CD8-positive, alpha-beta T cell (primary cell): ENCODE measurements at places on chromosomes 4 and X.

GRCh38 chr4:2934813-2935761, 28.1 kb downstream of the NOP14 start:
- peak; percentile 99 for DNase-seq

DNA sequence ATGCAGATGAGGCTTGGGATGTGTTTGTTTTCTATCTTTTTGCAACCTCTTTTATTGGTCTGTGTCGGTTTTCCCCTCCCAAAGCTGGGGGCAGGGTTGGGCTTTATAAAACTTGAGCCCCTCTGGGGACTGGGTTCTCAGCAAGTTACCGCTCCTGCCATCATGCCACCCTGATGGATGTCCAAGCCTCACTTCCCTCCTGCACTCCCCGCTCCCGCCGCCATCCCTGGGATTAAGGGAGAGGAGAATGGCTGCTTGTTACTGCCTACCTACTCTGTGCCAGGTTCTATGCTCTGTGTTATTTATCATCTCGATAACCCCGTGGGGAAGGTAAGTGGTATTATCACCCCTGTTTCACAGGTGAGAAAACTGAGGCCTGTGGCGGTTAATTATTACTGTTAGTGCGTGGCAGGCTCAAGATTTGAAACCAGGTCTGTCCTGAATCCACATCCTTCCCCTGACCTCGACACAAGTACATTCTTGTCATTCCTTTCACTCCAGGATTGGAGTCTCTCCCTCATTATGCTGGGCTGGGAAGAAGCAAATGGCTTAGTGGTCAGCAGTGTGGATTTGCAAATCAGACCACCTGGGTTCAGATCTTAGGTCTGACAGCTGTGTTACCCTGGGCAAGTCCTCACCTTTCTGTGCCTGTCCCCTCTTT, 4.5 kb downstream of the UBA1 start:
- no peak for DNase-seq

DNA sequence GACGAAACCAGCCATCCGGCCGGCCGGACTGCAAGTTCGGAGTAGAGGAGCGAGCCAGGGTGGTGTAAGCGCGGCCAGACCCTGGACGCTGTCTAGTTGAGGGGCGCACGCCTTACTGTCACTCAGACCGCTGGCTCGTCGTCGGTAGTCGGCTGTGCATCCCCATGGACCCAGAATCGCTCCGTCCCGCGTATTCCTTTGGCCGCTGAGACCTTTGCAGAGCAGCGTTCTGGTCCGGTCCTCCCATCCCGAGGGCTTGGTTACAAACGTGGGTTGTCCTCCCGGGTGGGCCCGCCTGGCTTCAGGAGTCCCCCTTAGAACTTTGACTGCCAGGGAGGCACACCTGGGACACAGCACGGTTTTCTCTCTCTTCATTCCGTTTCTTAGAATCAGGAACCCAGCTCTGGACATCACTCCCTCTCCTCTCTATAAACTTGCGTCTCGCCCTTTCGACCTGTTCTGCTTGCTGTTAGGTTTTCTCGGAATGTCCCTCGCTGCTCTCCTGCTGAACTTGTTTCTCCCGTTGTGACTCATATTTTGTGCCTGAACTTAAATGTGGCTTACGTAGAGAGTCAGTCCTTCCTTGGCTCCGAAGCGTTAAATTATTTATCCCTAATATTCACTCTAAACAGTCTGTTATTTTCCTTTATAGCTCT, 672 bp downstream of the PGM2 start:
- no peak for DNase-seq

- no peak for DNase-seq
These were observed 8.8 kb upstream of the AMMECR1 start for GRCh38 chrX:110326712-110327111.

GRCh38 chr4:74317616-74318246, 9.5 kb downstream of the EPGN start:
- DNase-seq = no peak

GRCh38 chrX:137352101-137352660, 213.7 kb upstream of the ZIC3 start:
- no peak for DNase-seq

- DNase-seq = no peak
These were observed 106.3 kb upstream of the ANXA10 start for GRCh38 chr4:167986044-167986443.

DNA sequence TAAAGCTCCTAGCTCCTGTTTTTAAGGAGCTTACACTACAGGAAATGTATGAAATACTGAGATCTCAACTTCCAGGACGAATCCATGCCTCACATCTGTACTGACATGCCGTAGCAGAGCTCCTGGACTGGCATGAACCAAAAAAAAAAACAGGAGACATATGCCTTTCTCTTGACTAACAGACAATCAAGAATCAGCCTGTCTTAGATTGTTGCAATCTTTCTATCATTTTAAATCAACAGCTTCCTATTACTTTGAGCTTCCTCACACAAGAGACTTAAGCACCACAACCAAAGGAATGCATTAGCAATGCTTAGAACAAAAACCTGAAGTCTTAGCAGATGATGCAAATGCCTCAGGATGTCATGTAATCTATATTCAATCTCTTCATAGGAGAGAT, 34.7 kb upstream of the AREG start:
- DNase-seq = no peak

- DNase-seq = no peak
These were observed 71.0 kb downstream of the AFF1 start for GRCh38 chr4:87005690-87006425.

DNA sequence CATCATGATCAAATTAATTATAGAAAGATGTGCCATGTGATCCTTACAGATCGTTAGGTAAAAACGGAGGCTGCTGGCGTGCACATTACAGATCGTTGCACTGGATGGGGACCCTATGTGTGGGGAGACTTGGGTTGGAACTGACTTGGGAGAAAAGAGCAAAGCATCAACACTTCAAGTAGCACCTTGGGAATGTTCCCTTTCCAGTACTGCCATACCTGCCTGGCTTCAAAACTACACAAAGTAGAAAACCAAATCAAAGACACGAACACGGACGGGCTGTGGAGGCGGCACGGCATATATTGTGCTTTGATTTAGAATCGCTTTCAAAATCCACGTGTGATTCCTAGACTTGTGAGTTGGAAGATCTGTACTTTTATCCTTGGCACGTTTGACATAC, 898 bp downstream of the CMC4 start:
- no peak for DNase-seq

DNA sequence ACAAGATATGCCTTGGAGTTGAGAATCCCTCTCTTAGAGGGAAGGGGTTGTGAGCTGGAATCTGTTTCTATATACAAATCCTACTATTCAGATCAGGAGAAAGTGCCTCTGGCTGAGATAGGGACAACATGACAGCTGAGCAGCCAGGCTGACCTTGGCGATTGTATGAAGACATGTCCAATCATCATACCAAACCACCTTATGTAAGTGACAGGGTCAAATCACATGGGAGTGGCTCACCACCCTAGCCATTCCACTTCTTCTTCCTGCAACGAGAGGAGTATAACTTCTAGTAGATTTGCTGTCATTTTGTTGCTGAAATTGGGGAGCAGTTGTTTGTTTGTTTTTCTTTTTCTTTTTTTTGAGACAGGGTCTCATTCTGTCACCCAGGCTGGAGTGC, 48.3 kb upstream of the TMEM150C start:
- DNase-seq = no peak

DNA sequence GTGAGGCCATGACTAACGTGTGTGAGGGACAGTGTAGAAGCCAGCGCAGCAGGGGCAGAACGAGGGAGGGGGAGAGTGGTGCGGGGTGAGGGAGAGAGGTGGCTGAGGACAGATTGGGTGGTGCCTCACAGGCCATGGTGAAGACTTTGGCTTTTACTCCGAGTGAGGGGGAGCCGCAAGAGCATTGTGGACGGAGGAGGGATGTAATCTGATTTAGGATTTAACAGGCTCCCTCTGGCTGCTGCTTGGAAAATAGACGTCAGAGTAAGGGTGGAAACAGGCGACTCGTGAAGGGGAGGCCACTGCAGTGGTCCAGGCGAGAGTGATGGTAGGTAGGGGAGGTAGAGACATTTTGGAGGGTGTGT, 13.0 kb downstream of the PPP1R3F start:
- DNase-seq = no peak

- DNase-seq = peak; percentile 24
These were observed 186.5 kb downstream of the RAP1GDS1 start for GRCh38 chr4:98447648-98448047.

DNA sequence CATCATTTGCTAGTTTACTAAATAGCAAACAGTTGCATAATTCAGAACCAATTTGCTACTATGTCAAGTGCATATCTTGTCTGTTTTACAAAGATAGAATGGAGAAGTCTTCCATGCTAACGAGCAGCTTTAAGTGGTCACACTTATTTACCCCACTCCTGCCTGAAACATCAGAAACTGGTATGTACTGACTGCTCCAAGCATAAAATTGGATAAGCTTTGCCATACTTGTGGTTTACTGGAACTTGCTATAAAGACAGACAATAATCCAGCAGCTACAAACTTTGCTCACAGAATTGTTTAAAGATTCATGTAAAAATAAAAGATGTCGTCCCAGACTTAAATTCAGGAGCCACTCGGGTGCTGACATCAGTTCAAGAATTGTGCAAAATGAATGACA, 13.3 kb upstream of the CDKL2 start:
- no peak for DNase-seq

GRCh38 chr4:79210636-79211049, 115.2 kb downstream of the NAA11 start:
- DNase-seq = no peak

- no peak for DNase-seq
These were observed 40.5 kb downstream of the RBPJ start for GRCh38 chr4:26361297-26361696.

DNA sequence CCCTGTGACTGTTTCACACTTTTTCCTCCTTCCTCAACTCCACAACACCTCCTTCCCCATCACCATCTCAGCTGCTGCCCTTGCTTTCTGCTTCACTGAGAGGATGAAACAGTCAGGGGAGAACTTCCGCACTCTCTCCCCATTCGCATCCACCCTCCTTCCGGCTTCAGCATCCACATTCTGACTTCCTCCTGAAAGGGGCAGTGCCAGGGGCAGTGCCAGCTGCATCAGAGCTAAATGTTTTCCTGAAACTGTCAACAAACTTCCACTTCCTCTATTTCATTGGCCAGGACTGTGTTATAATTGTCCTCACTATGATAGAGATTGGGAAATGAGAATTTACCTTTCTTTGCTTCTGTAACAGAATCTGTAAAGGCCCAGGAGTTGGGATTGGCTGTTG, 18.2 kb upstream of the RASL11B start:
- DNase-seq = no peak

DNA sequence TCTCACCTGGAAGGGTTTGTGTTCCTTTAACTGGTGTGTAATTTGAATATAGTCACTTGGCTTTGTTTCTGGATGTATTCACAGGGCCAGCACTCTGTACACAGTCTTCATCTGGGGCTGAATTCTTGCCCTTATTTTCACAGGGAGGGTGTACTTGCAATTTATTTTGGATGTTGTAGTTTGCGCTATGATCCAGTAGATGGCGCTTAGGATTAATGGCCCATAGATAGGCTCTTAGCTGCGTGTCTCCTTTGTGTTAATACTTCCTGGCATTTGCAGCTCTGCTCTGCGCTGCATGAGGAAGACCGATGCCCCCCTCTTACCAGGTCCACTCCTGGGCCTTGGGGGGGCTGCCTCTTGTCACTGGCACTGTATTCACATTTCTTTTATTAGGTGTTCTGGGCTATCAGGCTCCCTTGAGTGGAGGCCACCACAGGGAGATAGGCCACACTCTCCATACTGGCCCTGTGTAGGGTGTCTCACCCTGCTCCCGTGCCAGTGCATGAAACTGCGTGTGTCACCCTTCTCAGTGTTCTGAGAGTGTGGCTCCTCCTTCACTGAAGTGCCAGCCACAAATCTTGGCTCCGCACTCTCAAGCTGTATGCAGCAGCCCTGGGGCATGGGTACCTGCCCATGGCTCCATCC, 562.2 kb downstream of the ZIC3 start:
- DNase-seq = no peak

DNA sequence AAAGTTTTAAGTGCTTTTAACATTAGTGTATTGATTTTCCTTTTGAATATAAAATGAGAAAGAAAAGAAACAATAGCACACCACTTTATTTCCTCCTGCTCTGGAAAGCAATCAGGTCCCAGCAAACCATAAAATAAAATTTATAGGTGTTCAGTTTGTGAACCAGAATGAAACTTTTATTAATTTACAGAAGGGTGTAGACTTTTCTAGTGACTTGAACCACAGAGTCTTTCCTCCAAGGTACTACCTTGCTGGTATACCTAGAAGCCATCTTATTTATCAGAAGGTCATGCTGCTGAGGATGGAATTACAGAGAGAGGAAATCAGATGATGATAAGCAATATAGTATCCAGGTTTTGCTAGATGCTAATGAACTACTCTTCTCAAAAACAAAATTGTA, 27.6 kb upstream of the RPS6KA3 start:
- no peak for DNase-seq

GRCh38 chr4:157271166-157271869, 50.8 kb downstream of the GRIA2 start:
- no peak for DNase-seq

DNA sequence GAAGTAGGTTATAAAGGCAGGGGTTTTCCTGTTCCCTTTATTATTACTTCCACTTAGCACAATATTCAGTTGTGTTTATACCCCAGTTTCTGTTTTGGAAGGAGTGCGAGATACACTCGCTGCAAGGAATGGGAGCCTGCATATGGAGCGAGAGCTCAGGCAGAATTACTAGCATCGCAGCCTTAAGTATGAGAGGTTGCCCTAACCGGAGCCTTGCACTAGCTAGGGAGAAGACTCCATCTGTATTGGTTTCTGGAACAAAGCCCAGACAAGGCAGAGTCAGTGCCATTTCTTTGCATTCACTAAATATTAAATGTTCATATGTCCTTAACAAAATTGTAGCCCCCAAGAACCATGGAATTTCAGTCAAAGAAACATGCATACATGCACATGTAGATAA, 6.2 kb upstream of the DCTD start:
- DNase-seq = no peak

DNA sequence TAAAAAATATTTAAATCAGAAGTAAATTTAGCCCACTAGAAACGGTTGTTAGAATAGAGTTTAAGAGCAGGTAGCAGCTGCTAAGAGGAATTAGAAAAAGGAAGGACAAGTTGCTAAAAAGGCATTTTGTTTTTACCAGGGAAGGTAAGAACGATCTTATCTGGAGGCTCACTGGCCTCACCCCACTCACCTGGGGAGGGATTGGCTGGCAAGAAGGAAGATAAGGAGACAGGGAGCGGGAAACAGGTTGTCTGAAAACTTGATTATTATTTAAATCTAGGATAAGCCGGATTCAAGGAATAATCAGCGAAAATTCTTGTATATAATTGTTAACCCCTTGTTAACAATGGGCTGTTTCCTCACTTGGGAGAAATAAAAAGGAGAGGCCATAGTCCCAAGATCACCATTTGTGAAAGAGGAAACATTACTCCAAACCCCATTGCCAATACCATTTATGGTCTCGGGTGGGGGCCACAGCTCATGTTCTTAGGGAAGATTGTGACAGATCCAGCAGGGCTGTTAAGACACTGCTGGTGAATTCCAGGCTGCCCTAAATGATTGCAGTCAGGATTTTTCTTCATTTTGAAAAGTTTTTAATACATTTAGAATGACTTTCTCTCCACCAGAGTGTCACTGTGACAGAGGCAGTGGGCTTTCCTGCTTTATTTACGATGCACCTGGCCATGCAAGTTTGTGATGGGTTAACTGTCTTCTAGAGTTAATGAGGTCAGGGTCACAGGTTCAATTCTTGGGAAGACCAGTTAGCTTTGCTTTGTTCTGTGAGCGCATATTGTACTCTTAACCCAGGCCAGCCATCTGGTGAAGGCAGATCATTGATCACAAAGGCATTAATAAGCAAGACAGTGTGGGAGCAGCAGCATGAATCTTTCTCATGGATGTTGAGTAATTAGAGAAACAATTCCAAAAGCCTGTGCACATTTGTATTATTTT, 106.6 kb downstream of the CEP135 start:
- DNase-seq = no peak
